ENCODE measurements at places on chromosomes 12 and 14.

DNA sequence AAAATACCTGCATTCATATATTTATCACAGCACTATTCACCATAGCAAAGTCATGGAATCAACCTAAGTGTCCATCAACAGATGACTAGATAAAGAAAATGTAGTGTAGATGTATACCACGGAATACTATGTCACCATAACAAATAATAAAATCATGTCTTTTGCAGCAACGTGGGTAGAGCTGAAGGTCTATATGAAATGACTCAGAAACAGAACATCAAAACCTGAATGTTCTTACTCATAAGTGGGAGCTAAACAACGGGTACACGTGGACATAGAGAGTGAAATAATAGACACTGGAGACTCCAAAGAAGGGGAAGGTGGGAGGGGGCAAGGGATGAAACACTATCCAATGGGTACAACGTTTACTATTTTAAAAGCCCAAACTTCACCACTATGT, 37.9 kb downstream of the SLC38A1 start:
- DNase-seq, result no peak

GRCh38 chr12:57793920-57794319, 11.3 kb downstream of the TSFM start:
- DNase-seq, result no peak

DNA sequence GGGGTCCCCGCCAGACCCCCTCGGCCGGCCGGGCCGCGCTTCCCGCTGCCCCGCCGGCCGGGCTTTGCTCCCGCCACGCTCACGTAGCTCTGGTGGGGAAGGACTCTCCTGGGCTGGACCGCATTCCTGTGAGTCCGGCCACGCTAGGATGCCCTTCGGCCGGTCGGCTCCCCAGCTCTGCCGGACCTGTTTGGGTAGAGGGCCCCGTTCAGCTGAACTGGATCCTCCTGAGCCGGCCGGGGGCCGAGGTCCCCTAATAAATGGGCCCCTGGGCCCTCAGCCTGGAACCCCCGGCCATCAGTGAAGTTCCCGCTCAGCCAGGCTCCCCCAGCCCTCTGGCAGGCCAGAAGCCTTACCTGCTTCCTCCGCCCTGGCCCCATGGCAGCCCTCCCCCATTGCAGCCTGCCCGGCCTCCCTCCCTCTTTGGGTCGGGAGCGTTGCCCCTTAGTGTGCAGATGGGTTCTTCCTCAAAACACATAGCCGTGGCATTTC, 593 bp downstream of the UNC119B start:
- DNase-seq, result peak; percentile 58

DNA sequence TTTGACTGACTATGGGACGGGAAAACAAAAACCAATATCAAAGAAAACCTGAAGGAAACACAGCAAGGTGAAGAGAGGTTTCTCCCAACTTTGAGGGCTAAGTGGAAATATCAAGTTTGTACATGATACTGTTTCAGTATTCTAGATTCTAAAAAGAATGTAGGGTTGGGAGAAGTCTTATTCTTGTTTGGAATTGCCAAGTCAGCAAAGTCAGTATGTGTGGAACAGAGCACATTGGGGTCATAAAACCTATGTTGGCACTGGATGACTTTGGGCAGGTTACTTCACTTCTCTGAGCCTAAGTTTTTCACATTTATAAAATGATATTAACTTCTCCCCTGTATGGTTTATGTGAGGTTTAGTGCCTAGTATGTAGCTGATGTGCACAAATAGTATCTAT, 182.2 kb downstream of the ANO4 start:
- DNase-seq, result no peak

GRCh38 chr12:111964935-111965334, 48.0 kb downstream of the TMEM116 start:
- no peak for DNase-seq

GRCh38 chr14:33685698-33686097, 265.2 kb downstream of the EGLN3 start:
- no peak for DNase-seq

- no peak for DNase-seq
These were observed 5.6 kb downstream of the FBXO33 start for GRCh38 chr14:39426605-39427004.

GRCh38 chr12:57129321-57129842, 1.1 kb downstream of the LRP1 start:
- no peak for DNase-seq

GRCh38 chr12:47574252-47575021, 131.4 kb downstream of the RPAP3 start:
- no peak for DNase-seq

DNA sequence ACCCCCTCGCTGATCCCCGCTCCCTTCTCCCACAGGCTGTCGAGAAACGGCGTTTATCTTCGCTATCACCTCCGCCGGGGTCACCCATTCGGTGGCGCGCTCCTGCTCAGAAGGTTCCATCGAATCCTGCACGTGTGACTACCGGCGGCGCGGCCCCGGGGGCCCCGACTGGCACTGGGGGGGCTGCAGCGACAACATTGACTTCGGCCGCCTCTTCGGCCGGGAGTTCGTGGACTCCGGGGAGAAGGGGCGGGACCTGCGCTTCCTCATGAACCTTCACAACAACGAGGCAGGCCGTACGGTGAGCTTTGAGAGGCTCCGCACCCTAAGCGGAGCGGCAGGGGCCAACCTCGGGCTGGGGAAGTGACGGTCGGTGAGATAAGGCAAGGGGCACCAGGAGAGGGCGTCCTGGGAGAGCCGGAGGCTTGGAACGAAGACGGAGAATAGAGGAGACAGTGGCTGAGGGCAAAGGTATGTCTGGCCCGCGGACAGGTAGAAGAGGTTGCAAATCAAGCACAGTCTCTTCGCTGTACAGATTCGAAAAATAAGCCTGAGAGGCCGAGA, 2.3 kb downstream of the WNT1 start:
- DNase-seq, result peak; percentile 53

GRCh38 chr14:71632440-71632946, 299.7 kb upstream of the RGS6 start:
- no peak for DNase-seq

GRCh38 chr12:107026806-107027635, 40.1 kb upstream of the MTERF2 start:
- DNase-seq, result no peak

DNA sequence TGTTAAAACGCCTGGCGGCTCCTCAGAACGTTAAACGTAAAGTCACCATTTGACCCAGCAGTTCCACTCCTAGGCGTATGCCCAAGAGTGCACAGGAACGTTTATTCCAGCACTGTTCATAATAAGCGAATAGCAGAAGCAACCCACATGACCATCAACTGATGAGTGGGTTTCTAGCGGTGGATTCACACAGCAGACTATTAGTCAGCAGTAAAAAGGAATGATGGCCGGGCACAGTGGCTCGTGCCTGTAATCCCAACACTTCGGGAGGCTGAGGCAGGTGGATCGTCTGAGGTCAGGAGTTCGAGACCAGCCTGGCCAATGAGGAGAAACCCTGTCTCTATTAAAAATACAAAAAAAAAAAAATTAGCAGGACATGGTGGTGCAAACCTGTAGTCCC, 22.4 kb upstream of the FBRSL1 start:
- DNase-seq, result no peak

DNA sequence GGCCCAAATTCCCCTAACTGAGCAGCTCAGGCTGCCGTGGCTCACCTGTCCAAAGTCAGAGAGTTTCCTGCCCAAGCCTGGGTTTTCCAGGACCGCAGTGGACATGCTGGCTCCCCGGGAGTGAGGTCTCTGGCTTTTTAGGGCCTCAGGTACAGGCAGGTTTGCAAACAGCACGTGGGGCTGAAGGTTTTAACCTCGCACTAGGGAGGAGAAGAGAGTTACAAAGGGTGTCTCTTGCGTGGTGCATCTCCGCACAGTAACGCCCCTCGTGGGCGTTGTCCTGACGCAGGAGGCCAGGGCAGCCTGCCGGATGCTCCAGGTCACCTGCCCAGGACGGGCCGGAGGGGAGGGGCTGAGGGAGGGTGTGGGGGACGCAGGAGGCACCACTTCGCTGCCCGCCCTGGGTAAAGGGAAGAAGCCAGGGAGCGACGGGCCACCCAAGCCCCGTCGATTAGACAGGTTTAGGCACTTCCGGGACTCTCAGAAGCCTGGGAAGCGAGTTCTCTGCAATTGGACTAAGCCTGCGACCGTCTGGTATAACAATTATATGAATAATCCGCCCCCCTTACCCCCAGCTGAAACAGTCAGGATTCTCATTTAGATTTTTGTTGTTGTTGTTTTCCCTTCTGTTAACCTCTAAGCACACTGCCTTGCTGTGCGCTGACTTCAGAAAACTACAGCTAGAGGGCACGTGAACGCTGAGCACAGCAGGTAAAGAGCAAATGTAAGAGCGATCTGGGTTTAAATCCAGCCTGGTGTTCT, at the start of gene PAH:
TSS of gene PAH (minus strand) at position 219 of the 762 bp plus-strand sequence. CDS start at position 105, 114 bp downstream.
- no peak for DNase-seq

DNA sequence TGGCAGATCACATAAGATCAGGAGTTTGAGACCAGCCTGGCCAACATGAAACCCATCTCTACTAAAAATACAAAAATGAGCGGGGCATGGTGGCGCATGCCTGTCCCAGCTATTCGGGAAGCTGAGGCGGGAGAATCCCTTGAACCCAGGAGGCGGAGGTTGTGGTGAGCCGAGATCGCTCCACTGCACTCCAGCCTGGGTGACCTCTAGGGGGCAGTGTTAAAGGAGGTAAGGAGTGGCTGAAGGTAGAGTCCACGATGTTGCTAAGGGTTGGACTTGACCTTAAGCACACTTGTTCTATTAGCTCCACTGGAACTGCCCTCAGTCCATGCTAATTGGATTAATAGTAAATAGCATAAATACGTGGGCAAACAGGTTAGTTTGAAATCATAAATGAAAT, 62.4 kb upstream of the PSMC1 start:
- no peak for DNase-seq

DNA sequence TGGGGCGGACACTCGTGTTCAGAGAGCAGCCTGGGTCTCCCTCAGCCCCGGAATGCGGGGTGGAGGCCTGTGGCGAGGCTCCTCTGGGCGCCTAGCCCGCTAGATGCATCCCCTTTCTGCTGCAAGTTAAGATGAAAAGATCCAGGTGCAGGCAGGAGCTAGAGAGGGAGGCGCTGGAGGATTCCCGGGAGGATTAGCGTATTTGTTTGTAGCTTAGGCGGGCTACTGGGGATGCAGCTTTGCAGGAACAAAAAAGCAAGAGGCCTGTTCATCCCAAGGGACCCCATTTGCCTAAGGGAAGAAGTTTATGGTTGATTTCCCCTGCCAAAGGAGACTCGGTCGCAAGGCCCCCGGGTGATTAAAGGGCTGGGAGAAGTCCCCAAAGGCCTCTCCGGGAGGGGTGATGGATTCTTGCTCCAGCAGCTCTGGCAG, 824 bp downstream of the CCDC177 start:
- DNase-seq, result peak; percentile 85

DNA sequence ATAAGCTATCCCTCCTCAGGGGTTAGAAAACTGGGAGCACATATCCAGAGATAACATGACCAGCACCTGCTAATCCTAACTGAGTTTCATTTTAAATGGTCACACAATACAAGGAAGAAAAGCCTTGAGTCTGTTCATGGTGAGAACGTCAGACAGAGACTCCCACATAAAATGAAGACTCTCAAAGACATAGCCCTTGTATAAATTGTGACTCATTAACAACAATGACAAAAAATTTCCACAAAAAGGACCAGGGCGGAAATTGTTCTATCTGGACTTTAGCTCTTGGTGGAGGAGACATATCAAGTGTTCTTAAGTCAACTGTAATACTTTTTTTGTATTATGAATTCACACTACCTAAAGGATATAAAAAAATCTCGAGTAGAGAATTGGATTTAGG, 313.7 kb upstream of the DCN start:
- no peak for DNase-seq

DNA sequence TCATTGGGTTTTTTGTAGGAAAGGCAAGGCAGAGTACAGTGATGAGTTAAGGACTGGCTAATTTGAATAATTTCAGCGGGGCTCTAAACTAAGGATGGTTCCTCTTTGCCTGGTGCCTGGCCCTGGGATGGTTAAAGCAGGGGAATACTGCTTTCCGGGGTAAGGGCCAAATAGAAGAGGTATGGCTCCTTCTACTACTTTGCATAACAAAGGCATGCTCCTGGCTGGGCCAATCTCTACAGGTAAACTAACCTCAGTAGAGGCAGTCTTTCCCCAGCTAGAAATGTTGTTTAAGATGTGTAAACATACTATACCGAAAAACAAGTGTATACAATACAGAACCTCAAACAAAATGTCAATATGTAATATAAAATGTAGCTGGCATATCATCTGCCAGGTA, 1239.0 kb downstream of the SLC16A7 start:
- DNase-seq, result no peak

DNA sequence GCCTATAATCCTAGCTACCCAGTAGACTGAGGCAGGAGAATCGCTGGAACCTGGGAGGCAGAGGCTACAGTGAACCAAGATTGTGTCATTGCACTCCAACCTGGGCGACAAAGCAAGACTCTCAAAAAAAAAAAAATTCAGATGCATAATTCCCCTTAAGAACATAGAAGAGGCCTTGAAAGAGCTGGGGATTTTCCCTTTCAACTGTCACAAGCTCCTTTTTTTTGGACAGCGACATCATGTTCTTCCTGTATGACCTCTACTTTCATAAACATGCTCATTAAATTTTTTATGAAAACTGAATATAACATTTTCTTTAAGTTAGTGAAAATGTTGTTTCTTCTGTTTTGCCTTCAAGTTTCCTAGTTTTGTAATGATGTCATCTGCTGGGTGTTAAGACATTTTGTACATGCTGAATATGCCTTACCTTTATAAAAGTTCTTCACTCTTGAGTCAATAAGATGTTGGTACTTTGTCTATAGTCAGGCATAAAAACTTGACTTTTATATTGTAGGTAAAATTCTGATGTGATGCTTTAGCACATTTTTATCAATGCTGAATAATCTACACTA, 76.0 kb downstream of the PTHLH start:
- DNase-seq, result no peak

- DNase-seq, result peak; percentile 53
These were observed 118.2 kb upstream of the GSC start for GRCh38 chr14:94888121-94888520.

- peak; percentile 73 for DNase-seq
These were observed 26.4 kb upstream of the ZFP36L1 start for GRCh38 chr14:68819260-68819691.

- no peak for DNase-seq
These were observed 452.4 kb upstream of the NOVA1 start for GRCh38 chr14:27050208-27050607.

DNA sequence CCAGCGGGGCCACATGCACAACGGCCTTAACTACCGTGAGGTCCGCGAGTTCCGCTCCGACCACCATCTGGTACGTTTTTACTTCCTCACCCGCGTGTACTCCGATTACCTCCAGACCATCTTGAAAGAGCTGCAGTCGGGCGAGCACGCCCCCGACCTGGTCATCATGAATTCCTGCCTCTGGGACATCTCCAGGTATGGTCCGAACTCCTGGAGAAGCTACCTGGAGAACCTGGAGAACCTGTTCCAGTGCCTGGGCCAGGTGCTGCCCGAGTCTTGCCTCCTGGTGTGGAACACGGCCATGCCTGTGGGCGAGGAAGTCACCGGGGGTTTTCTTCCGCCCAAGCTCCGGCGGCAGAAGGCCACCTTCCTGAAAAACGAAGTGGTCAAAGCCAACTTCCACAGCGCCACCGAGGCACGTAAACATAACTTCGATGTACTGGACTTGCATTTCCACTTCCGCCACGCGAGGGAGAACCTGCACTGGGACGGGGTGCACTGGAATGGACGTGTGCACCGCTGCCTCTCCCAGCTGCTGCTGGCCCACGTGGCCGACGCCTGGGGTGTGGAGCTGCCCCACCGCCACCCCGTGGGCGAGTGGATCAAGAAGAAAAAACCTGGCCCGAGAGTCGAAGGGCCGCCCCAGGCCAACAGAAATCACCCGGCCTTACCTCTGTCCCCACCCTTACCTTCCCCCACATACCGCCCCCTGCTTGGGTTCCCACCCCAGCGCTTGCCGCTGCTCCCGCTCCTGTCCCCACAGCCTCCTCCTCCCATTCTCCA, 155.7 kb upstream of the AMIGO2 start:
- DNase-seq, result no peak
